ENCODE measurements at places on chromosomes 1 and 21.

DNA sequence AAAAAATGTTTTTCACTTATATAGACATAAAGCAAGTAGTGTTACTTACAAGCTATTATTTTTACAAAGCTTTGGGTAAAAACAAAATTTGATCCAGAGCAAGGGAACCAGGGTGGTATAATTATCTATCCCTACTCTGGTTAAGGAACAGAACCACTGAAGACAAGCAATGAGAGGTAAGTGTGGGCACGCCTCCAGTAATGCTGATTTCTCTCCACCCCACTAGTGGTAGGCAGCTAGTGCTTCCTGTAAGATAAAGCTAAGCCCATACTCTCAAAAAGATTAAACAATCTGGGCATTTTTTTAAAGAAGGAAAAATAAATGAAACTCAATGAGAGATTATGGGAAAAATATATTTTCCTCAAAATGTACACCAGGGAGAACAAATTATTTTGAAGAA lies 22.1 kb downstream of the TFB2M start:
- DNase-seq = no peak

DNA sequence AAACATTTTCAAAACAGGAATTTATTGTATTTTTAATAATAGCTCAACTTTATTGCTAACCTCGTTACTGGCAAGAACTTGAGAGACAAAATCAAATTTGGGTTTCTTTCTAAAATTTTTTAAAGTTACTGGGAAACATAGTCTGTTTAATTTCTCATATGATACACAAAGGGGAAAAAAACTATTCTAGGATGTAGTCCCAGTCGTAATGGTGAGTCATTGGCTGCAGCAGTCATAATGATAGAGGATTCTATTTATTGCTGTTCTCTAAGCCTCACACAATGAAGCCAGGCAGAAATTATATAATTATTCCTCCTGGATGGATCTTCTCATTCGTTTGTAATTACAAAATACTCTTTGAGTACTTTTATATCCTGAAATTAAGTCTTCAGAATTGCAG lies 326.5 kb upstream of the SGIP1 start:
- DNase-seq = no peak

GRCh38 chr1:113101588-113101987 lies 28.6 kb downstream of the LRIG2 start:
- no peak for DNase-seq

- no peak for DNase-seq
Measured at GRCh38 chr1:211942583-211942982, 92.8 kb downstream of the INTS7 start.

GRCh38 chr1:81558291-81559076 lies 242.2 kb upstream of the ADGRL2 start:
- no peak for DNase-seq

DNA sequence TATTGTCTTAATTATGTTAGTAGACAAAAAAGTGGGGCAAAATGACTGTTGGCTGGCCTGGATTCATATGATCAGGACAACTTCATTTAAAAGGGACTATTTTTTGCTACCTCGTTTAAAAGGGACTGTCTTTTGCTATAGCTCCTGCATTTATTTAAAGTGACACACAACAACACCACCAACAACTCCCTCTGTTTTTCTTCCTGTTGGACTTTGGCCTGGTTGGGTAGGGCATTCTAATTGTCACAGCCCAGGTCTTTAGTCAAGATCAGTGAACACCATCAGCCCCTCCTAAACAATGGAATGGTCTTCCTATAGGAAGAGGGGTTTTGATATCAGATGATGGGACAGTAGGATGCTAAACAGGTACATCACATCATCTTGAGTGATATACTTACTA lies 241.8 kb downstream of the GPR52 start:
- no peak for DNase-seq

- no peak for DNase-seq
Measured at GRCh38 chr21:15058854-15059263, 5.9 kb downstream of the NRIP1 start.

- DNase-seq = no peak
Measured at GRCh38 chr1:58739856-58740466, 40.1 kb upstream of the MYSM1 start.

Data from vagina (tissue), 2 donors.